ENCODE measurements at places on chromosomes 2 and 18. TPM values are rescaled to one million over a fixed set of nuclear protein-coding genes. Genes with fewer than 3 reads are reported as not detected.

PARD3B gene
- total RNA-seq: 3.9 TPM

DSC3 gene
- total RNA-seq: 0.03 TPM

RESP18 gene
- not detected for total RNA-seq

GRCh38 chr2:121735518-121736074, 1.1 kb downstream of the NIFK start:
- peak; percentile 53 for DNase-seq

DNA sequence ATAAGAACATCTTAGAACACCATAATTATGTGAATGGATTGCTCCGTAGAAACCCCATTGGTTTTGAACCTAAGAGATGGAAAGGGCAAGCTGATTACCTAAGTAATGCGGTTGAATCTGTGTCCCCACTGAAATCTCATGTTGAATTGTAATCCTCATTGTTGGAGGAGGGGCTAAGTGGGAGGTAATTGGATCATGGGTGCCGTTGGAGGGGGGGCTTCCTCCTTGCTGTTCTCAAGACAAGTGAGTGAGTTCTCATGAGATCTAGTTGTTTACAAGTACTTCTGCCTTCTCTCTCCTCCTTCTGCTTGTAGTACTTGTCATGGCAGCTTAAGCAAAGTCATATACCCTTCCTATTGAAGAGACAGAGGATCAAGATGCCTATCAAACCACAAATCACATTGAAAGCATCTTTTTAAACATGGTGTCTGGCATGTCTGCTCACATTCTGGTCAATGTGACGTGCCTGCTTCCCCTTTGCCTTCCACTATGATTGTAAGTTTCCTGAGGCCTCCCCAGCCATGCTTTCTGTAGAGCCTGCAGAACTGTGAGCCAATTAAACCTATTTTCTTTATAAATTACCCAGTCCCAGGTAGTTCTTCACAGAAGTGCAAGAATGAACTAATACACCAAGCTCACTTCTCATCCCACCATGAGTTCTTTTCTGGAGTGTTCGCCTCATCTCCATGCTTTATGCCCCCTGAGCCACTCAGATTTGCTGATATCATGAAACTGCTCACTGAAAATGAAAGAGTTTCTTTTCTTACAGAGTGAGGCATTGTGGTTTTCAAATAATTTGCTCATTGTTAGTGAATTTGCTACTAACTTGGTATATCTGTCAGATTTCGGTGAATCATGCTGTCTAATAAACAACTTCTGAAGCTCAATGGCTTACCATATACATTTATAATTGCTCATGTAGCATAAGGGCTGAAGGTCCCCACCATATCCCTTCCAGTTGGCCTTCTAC, 23.6 kb downstream of the KCNE4 start:
- DNase-seq: no peak

GRCh38 chr2:114642166-114642770, 199.8 kb downstream of the DPP10 start:
- no peak for DNase-seq

DNA sequence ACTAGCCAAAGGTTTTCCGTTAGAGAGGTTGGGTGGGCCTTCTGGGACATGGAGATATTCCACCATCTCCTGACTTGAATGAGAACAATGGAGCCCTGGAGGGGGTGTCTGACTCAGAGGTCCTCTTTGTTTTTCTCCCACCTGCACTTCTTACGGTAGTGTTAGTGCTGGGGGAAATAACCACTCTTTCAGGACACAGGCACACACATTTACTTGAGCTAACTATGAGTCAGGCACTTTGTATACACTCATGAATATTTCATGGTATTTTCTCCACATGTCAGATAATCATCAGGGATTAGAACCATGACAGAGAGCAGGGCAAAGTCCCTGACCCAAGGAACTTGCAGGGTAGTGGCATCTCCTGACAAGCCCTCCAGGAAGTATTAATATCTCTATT, 439.1 kb downstream of the TSN start:
- DNase-seq: no peak

DNA sequence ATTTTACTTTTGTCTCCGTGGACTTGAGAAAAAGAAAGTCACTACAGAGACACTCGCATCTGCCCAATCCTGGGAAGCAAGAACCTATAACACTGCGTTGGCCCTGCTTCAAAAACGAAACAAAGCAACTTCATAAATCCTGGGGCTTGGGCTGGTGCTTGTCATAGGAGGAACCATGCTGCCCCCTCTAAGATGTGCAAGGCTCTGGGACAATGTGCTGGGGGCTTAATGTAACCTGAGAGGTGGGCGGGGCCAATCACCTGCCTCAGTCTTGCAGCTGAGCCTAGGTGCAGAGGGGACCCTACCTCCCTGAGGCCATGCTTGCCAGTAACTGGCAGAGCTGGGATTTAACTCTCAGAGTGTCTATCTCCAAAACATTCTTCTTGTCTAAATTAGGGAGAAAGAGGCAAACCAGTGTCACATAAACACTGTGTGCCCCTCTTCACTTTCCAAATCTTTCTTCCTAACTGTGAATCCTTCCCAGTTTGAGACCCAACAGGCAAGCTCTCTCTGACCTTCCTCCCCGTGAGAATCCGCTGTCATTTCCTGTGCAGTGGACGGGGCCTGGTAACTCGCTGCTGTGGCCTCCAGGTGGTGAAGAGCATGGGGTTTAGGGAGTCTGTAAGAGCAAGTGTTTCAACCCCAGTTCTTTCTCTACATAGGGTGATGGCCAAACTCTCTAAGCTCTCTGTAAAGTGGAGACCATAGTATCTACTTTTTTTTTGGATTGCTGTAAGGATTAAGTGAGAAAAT, 115.1 kb downstream of the ACKR3 start:
- no peak for DNase-seq

DNA sequence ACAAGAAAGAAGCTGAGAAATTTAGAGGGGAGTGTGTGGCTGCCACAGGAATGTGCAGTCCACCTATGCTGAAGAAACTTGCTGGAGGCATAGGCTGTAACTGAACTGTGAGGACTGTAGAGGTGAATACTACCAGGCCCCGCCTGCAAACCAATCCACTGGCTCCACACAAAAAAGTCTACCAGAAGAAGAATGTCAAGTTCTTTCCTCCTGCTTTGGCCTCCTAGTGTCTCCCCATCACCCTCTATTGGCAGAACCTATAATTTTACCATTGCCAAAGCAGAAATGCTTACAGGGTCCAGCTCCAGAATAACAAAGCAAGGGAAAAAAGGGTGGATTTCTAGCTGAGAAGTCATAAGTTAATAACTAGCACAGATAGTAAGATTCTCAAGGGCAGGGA, 5.9 kb upstream of the ATP5MC3 start:
- DNase-seq: peak; percentile 49

Measured in HT-29 (cell line).